ENCODE measurements at places on chromosomes 6 and 20.

DNA sequence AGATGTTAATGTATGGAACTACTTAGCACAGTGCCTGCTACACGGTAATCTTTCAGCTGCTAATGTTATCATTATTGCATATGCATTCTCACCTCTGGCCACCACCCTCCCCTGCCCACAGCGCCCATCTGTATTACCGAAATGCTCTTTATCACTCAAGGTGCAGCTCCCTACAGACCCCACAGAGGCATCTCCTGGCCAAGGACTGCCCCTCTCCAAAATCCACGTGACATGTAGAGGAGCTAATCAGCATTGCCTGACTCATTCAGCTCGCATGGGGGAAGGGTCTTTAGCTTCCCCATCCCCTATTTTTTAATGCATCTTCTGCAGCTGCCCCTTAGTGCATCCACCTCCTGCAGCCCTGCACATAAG, 41.8 kb downstream of the SLC22A23 start:
- no peak for DNase-seq

DNA sequence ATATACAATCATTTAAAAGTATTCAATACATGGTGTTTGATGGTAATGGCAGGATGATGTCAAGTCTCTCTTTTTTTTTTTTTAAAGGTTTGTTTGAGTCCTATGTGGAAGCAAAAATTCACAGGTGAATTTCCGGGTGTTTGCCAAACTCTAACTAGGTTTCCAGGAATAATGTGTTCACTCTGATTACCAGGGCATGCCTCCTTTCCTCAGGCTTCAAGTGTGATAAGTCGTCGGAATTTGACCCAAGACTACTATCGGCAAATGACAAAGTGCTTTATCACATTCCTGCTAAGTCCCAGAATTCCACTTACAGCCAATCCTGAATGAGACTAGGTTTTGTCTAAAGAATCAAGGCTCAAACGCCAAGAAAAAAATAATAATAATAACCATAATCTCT, 7.3 kb downstream of the OARD1 start:
- no peak for DNase-seq

DNA sequence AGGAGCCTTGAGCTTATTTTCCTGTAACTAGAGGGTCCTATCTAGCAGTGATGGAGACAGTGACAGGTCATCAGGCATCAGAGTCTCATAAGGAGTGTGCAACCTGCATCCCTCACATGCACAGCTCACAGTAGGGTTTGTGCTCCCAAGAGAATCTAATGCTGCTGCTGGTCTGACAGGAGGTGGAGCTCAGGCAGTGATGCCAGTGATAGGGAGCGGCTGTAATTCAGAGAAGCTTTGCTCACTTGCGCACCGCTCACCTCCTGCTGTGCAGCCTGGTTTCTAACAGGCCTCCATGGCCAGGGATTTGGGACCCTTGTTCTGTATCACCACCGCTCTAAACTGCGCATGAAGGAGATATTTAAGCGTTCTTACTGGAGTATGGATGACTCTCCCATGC, 5.3 kb downstream of the KIF25 start:
- DNase-seq, result no peak

DNA sequence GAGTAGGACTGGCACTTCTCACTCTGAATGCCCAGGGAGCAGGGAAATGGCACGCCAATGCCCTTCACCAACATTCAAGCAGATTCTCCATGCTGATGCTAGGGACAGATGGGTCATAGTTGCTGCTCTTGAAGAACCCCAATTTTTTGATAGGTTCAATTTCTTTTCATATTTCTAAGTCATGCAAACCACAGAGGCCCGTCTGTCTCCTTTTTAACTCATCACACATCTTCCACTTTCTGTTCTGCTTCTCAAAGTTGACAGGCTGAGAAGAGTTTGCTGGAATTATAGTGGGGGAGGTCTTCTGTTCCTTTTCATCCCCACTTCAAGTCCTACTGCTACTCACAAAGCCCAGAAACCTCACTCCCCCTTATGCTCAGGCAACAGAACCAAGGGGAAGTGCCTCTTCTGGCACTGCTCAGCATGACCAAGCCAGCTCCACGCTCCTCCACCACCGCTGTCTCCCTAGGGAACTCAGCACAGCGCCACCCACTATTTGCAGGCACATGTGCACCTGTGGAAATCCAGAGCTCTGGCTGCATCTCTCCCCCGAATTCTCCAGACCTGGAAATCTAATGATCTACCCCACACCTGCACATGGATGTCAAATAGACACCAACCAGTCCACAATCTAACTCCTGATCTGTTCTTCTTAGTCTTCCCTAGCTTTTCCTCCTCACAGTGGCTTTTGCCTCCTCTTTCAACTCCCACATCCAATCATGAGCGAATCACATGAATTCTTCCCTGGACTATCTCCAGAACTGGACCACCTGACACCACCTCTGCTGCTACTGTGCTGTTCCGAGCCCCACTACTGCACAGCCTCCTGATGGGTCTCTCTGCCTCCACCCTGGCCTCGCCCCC, 10.7 kb downstream of the ZBTB24 start:
- no peak for DNase-seq

GRCh38 chr6:157322792-157323254, 496 bp downstream of the TMEM242 start:
- DNase-seq, result peak; percentile 78

DNA sequence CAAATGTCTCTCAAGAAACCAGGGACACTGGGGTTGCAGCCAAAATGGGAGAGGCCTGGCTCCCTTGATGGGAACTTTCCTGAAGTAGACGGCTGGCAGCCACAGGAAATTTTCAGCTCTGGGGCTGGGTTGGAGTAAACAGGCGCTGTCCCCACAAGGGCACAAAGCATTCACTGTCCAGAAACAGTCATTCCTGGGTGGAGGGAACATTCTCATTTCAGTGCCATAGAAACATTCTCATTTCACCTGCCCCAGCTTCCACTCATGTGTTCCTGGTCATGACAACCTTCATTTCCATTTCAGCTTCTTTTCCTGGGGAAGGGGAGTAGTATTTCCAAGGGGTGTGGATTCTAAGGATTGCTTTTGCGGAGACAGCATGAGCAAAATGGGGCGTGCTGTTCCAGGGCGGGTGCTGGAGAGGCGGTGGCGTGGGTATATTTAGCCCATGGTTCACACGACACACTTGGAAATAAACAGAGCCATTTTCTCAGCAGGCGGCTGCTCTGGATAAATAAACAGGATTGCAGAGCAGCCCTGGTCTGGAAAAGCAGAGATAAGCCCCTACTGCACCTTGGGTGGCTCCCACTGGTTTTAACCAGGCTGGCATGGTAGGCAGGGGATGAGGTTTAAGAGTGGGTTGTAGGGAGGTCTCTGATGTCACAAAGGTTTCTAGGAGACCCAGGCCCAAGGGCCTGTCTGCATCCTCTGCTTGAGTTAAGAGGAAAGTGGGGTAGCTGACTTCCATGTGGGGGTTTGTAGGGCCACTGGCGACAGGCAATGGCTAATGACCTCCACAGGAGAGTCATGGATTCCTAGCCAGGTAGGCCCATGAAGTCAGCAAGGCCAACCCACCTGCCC, 32.9 kb downstream of the COX4I2 start:
- no peak for DNase-seq

- DNase-seq, result peak; percentile 24
These were observed 1.9 kb downstream of the KCNQ5 start for GRCh38 chr6:72623808-72624207.

DNA sequence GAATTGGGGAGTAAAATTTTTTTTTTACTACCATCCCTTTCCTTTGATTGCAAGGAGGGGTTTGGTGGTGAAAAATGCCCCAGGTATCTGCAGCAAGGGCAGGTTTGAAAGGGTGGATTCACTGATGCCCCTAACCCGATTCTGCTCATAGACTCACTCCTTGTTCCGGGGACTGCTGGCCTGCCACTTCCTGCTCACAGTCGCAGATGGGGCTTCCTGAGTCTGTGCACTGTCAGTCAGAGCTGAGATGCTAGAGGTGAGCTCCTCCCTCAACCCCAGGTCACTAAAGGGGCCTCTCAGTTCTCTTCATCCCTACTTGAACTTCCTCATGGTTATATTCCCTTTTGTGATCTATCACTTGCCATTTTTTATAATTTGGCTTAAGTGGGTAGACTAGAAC, 357.9 kb downstream of the FARS2 start:
- DNase-seq, result peak; percentile 69

Measured in OCI-LY7 (cell line).